Left kidney (tissue), 8 donors: ENCODE measurements at places on chromosomes 1 and 21. TPM values are rescaled to one million over a fixed set of nuclear protein-coding genes. Genes with fewer than 3 reads are reported as not detected.

Gene CHIA
- not detected for polyA plus RNA-seq

Gene BLACAT1
- 3.6 TPM for polyA plus RNA-seq

Gene HNRNPR
- polyA plus RNA-seq: 298 TPM

Gene S100A7A
- polyA plus RNA-seq: not detected

Gene PPIAL4G
- 0.13 TPM for polyA plus RNA-seq

Gene EPHA8
- 1.3 TPM for polyA plus RNA-seq

Gene PRR9
- not detected for polyA plus RNA-seq

Gene GSTM1
- polyA plus RNA-seq: 115 TPM

Gene F13B
- 0.13 TPM for polyA plus RNA-seq

Gene DYNLT4
- polyA plus RNA-seq: not detected

Gene GCSAML
- 0.28 TPM for polyA plus RNA-seq

Gene CR1
- 18.6 TPM for polyA plus RNA-seq

Gene A3GALT2
- not detected for polyA plus RNA-seq

Gene EXTL1
- polyA plus RNA-seq: 1.8 TPM

Gene LPAR3
- polyA plus RNA-seq: 1.4 TPM

Gene FNDC10
- polyA plus RNA-seq: 2.4 TPM

Gene DENND2D
- 18.9 TPM for polyA plus RNA-seq

Gene TMEM81
- polyA plus RNA-seq: 5.1 TPM

Gene ACTL8
- not detected for polyA plus RNA-seq

Gene B4GALT2
- 33.7 TPM for polyA plus RNA-seq

Gene CFAP141
- polyA plus RNA-seq: not detected

Gene CACHD1
- 68.0 TPM for polyA plus RNA-seq

Gene GJA5
- 16.3 TPM for polyA plus RNA-seq
